ENCODE measurements at places on chromosomes 11 and 22.

DNA sequence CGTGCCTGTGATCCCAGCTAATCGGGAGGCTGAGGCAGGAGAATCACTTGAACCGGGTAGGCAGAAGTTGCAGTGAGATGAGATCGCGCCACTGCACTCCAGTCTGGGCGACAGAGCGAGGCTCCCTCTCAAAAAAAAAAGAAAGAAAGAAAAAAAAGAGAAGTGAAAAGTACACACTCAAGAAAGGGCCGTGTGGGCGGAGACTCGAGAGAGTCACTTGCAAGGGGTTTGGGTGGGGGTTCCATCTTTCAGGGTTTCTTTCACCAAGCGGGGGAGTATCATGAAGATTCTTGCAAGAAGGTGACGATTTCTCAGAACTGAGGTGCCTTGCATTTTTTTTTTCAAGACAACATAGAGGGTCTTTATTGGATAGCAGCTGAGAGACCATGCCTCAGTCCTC lies 4.0 kb upstream of the IFITM5 start:
- no peak for DNase-seq

DNA sequence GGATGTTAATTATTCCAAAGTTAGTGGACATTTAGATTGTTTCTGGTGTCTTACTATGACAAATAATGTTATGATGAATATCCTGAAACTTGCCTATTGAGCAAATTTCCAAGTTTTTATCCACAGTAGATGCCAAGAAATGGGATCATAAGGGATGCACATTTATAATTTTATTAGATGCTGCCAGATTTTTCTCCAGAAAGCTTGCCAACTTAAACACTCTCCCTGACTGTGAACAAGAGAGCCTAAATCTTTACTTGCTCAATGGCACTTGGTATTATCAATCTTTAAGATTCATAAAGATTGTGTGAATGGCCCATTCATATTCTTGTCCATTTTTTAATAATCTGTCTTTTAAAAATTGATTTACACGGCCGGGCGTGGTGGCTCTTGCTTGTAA lies 82.4 kb downstream of the SPON1 start:
- DNase-seq, result no peak

DNA sequence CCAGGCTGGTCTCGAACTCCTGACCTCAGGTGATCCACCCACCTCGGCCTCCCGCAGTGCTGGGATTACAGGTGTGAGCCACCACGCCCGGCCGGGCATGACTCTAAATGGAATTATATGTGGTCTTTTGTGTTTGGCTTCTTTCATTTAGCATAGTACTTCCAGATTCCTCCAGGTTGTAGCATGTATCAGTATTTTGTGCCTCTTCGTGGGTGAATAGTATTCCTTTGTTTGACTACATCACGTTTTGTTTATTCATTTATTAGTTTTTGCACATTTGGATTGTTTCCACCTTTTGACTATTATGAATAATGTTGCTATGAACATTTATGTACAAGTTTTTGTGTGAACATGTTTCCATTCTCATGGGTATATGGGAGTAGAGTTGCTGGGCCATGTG lies 24.4 kb downstream of the QSER1 start:
- no peak for DNase-seq

DNA sequence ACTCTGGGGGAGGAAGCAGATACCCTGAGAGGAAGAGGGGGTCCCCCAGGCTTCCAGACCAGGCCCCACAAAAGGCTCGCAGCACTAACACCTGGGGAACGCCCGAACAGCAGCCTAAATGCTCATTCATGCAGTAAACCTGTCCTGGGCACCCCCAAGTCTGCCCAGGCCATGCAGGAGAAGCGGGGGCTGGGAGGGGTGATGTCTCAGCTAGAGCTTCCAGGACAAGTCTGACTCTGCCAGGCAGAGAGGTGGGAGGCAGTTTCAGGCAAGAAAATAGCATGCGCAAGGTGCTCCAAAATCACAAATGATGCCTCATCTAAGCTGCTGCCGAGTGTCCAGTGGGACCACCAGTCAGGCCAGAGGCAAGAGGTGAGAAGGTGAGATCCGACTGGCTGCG lies 14.6 kb downstream of the CABP7 start:
- no peak for DNase-seq

GRCh38 chr11:131859538-131860210 lies 489.3 kb downstream of the NTM start:
- no peak for DNase-seq

GRCh38 chr22:17772249-17772957 lies 1.9 kb downstream of the BID start:
- no peak for DNase-seq

GRCh38 chr11:96235751-96236150 lies 107.2 kb downstream of the MAML2 start:
- DNase-seq, result no peak

DNA sequence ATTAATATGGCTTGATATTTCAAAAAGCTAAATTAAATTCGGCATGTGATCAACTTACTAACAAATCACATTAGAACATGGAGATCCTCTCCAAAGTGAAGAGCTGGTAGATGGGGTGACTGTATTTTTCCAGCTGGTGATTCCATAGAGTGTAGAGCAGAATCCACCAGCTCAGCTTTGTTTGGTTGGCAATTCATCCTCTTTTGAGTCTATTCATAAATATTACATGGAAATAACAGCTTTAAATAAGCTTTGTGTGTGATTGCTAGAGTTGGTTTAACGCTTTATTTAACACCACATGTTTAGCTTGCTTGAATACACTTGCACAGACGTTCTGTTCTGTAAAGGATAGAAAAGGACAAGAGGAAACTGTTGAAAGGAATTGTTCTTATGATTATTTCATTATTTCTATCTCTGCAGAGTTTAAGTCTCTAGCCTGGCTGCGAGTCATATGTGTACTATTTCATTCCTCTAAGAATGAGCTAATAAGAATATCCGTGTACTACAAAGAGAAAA lies 738.3 kb upstream of the KIRREL3 start:
- DNase-seq, result no peak

DNA sequence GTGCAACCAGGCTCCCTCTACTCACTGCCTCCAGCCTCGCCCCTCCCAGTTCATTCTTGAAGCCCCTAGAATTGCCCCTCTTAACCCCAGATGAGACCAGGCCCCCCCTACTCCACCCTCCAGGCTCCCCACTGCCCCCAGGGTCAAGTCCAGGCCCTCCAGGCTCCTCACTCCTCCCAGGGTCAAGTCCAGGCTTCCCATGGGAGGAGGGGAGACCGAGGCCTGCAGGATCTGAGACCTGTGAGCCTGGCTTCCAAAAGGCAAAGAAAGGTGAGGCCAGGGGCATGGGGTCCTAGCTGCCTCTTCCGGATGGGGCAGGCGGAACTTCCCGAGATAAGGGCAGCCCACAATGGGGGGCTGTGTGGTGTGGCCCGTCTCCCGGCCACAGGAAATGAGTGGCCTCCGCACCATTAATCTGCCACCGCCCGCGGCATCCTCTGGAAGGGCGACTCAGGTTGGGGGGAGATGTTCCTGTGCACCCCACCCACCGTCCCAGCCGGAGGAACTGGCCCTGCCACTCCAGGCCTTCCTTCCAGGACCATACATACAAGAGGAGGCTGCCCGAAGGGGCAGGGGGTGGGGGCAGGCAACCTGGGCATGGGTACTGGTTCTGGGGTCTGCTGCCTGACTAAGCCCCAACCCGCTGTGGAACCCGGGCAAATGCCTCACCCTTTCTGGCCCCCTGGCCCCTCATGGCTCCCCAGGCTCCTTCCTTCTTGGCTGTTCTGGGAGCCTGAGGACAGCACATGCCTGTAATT lies 35.1 kb upstream of the WNT11 start:
- DNase-seq, result no peak

DNA sequence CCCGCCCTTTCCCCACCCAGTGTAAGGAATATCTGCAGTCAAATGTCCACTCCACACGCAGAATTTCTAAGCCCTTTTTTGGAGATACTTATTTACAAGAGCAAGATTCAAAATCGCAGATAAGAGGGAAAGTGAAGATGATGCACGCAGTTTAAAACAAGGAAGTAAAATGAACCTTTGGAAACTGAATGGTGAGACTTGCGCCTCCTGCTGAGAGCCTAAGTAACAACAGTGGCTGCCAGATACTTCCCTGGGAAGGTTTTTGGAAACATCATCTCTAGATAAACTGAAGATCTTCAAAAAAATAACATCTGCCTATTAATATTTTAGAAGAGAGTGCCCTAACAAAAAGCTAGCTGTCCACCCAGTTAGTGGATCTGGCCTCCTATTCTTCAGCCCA lies 963.1 kb upstream of the FAT3 start:
- DNase-seq, result no peak

DNA sequence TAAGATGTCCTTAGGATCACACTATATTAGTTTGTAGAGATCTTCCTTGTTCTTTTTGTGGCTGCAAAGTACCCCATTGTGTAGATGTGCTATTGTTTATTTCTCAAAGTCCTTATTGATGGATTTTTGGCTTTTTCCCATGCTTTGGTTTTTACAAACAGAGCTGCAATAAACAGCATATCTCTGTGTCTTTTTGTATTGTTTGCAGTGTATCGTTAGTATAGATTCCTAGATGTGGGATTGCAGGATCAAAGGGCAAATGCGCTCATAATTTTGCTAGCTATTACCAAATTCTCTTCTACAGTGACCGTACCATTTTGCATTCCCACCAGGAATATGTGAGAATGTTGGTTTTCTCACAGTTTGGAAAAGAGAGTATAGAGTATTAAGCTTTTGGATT lies 27.5 kb upstream of the FTH1 start:
- no peak for DNase-seq

GRCh38 chr11:95605271-95605940 lies 184.2 kb downstream of the FAM76B start:
- no peak for DNase-seq

DNA sequence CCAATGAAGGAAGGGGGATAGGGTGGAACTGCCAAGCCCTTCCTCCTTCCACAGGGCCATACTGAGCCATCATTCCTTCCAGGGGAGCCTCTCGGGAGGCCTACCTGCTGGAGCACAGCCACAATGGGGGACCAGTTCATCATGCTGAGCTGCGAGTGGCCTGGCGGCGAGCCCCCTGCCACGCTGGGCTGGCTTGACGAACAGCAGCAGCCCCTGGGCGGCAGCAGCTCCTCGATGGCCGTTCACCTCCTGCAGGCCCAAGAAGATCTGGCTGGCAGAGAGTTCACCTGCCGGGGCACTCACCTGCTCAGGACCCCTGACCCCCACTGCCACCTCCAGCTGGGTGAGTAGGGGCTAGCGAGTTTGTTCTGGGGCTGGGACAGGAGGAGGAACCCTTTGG lies 5.9 kb downstream of the VSIG10L2 start:
- DNase-seq, result no peak

DNA sequence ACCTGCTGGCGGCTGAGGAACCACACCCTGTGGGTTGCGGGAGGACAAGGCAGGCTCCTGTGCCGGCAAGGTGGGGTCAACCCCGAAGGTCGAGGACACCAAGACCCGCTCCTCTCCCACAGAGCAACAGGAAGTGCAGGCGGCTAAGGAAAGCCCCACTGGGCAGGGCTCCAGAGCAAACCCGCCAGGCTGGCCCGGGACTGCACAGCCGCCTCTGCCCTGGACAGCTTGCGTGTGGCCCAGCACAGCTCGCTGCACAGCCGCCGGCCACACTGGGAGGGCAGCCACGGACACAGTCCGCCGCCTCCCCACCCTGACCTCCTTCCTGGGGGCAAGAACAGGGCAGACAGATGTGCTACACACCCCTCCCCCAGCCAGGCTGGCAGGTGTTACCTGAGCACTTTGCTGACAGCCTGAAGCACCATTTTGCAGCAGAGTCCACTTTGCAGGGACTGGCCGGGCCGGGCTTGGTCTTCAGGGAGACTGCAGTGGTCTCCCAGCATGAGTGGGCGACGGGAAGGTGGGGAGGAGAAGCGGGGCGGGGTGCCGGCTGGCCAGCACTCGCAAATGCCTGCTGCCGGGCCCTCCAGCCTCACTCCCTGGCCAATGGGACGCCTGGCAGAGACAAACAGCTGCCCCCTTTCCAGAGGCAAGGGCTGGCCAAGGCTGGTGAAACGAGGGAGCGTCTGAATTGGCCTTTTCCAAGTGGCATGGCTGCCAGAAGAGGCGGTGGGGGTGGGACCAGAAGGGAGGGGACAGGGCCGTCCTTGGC lies at the start of gene MOB2:
Gene MOB2, minus strand, starts transcription at position 726 of the 772 bp plus-strand sequence. Its CDS starts 223 bp downstream, at position 503.
- DNase-seq, result peak; percentile 25

- DNase-seq, result peak; percentile 37
Observed at GRCh38 chr11:122215244-122215992, 99.4 kb upstream of the BLID start.

GRCh38 chr11:1990872-1991578 lies 6.6 kb downstream of the H19 start:
- DNase-seq, result no peak

DNA sequence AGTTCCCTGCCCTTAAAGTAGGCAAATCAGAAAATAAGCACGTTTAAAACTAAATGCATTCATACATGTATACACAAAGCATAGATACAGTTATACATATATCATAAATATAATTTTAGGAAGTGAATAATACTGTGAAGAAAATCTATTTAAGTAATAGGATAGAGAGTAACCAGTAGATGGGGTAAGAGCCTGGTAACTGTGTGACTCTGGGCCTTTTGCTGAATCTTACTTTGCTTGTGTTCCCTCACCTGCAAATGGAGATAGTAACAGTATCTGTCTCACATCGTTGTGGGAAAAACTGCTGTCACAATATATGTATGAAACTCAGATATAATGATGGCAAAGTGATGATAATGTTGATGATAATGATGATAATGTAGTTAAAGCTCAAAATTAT lies 29.9 kb downstream of the MS4A2 start:
- DNase-seq, result no peak

DNA sequence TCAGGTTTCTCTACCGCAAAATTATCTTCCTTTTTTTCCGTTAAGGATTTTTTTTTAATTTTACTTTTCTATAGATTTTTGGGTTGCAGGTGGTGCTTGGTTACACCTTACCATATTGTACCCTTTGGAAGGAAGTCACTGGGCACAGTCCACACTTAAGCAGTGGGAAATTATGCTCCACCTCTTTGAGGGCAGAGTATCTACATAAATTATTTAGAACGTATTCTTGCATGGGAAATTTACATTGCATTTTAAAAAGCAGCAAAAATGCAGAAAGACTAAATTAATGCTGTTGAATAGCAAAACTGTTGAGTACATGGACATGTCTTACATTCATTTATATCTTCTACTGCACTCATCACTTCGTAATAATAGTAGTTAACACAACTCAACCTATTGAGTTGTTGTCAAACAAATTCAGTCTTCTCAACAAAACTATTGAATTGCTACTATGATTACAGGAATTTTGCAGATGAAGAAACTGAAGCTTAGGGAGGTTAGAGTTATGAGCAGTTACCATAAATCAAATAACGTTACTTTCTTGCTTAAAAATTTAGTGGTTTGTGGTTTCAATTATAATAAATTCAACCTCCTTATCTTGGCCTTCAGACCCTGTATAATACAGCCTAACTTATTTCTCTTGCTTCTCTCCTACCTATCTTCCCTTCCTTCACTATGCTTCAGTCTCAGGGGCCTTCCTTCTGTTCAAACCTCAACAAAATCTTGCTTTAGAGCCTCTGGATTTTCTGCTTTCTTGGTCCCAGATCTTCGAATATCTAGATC lies 97.4 kb upstream of the ARHGAP20 start:
- DNase-seq, result no peak
